ENCODE measurements at places on chromosomes 1 and 21.

- DNase-seq = no peak
Measured at GRCh38 chr21:16788584-16788983, 724.3 kb upstream of the CXADR start.

DNA sequence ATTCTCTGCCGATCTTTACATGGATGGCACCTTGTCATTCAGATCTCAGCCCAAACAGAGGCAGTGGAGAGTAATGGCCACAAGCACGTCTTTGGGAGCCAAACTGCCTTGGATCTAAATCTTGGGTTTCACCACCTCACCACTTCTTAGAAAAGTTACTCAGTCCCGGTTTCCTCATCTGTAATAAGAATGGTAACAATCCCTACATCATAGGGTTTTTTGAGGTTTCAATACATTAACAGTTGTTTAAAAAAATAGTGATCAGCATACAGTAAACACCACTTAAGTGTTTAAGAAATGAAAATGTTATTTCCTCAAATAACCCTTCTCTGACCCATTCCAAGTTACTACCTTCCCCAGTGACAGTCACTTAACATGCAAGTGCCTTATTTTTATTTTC is 38.5 kb upstream of the KCNA3 start:
- DNase-seq = no peak

DNA sequence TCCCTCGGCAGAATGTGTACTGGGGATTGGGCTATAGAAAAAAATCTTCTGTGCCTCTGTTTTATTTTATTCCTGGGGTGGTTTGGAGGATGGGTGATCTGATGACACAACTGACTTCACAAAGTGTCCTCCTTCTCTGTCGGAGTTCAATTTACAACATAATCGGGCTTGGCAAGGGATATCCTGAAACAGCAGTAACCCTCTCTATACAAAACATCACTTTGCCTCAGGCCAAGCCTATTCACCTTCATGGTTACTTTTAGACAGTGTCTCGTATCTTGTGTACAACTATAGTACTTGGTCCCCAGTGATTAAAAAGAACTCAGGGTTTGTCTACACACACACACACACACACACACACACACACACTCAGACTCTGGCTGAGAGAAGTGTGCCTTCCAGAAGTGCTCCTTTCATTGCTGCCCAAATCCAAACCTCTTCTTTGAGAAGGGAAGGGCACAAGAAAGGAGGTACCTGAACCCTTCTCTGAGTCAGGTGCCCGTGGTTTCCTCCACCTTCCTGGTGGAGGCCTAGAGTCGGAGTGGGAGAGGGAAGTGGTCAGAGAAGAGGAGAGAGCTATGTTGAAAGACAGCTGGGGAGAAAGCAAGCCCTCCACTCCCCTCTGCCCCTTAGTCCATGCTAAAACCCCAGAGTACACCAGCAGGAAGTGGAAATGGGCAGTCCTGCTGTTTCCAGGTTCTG is 62.4 kb upstream of the POU2F1 start:
- no peak for DNase-seq

DNA sequence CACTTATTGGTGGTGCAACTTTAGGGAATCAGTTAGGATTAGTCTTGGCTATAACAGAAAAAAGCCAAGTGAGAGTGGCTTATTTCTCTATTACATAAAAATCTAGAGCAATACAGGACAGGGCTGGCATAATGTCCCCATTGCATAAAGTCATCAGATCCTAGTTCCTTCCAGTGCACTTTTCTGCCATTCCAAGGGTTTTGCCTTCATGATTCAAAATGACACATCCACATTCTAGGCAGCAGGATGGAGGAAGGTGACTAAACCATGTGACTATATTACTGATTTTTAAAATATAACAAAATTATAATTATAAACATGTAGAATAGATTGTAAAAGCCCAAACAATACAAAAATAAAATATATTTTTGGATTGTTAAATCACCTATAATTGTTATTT is 18.8 kb downstream of the JUN start:
- DNase-seq = no peak

- DNase-seq = no peak
Measured at GRCh38 chr1:207079706-207080241, 8.9 kb upstream of the C4BPB start.

DNA sequence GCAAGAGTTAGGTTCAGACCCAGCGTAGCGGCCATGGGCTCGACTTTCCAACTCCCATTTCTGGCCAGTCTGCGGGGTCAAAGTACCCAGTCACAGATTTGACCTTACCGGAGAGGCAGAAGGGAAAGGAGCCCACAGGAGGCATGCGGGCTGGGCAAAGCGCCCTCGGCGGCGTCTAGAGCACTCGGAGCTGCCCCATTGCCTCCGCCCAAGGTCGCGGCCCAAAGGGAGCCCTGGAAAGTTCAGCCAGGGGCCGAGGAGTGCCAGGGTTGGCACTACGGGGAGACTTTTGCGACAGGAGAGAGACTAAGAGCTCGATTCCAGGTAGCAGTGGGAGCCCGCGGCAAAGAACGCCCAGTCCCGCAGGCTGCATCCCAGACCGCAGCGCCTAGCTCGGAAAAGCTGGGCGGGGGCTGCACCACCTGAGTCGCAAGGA is 896 bp downstream of the KANK4 start:
- no peak for DNase-seq

GRCh38 chr1:188429386-188429785 is 1600.6 kb downstream of the PLA2G4A start:
- DNase-seq = no peak

DNA sequence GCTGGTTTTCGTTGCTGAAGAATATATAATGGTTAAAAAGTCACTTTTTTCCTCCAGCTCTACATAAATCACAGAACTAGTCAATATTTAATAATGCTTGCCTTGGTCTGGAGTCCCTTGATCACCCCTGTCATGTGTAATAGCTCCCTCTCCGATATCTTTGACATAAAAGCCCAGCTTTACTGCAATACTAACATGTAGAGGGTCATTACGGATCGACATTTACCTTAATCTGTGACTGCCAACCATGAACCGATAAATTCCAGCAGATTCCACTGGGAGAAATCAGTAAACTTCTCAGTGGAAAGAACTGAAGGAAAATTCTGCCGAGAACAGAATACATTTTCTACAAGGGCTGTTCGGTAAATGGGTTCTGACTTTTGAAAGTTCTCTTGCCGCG is 396.5 kb downstream of the KCTD3 start:
- no peak for DNase-seq
